EH (cell line): ENCODE measurements at places on chromosomes 7 and 10.

GRCh38 chr7:136853654-136854053, 14.8 kb upstream of the CHRM2 start:
- no peak for DNase-seq

DNA sequence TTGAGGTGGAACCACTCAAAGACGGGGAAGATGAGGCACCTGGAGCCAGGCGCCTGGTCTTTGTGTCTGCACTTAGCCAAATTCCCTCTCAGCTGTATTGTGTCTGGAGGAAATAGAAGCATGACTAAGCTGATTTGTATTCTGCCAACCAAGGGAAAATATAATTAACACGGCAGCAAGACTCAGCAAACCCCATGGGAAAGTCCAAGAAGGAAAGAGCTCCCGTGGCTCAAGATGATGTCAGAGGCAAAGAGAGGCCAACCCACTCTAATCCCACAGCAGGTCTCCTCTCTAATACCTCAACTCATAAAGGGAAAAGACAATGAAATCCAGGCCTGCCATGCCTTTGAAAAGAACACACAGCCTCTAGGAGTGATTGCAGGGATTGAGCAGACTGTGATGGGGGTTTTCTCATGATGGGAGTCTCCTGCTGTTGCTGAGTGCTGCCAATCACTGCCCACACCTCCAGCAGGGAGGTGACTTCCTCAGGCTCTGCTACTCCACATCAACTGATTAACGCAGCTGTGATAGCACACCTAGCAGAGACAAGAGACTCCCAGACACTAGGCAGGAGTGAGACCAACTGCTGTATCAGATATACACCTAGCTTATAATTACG, 255.5 kb upstream of the C7orf33 start:
- DNase-seq = no peak

DNA sequence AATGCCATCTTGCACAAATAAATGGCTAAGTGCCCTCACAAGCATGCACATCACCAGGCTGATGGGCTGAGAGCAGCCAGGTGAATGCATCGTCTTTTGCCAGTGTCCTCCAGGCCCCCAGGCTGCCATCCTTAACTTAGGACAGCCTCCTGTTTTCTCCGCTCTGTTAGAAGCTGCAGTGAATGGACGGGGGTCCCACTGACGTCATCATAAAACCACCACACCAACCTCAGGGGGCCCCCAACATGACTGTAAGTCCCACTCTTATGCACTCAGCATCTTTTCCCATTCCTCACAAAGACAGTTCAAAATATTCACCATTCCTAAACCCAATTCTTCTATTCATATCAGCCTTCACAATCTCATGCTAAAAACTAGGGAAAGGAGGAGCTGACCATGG, 34.4 kb downstream of the GLI3 start:
- DNase-seq = no peak

DNA sequence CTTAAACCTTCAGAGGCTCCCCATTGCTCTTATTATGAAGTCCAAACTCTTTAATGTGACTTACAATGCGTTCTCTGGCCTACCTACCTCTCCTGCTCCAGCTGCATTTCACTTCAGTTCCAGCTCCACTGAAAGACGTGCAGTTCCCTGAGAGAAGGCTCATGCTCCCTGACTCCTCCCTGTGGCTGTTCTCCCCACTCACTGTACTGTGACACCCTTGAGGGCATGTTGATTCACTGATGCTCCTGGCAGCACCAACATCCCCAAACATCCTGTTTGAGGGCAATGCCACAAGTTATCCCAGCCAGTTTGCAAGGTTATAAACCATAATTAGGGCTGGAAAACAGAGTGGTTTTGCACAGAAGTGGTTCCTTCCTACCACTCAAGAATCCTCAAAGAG, 111.2 kb downstream of the LSM5 start:
- DNase-seq = peak; percentile 6

DNA sequence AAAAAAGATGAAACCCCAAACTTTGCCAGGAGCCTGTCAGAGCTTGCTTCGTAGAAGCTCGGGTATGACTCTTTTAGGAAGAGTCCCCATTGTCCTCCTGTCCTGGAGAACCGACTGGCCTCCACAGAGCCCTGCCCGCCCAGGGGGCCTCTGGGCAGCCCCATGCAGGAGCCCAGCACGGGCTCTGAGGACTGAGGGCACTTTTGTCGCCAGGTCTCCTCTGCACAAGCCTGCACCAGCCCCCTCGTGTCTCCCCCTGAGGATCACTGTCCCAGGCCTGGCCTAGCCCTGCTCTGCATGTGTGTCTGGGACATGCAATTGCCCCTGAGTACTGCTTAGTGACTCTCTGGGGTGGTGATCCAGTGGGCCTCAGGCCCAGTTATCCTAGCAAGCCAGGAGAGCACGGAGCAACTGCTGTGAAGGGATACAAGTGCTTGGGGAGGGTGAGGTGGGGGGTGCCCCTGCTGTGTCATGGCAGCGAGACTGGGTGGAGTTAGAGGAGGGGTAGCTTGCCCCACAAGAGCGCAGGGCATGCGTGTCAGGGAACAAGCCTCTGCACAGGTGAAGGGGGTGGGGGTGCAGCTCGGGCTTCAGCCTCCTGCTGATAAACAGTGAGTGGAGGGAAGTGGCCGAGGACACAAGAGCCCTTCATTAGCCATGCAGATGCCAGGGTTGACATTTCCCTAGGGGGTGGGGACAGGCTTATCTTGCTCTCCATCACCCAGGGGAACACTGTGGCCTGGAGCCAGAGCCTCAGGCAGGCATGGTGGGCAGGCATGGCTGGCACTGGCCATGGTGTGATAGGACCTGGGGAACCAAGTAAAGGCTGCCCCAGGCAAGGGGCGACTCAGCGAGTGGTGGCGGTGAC, 143.4 kb downstream of the C10orf105 start:
- no peak for DNase-seq

DNA sequence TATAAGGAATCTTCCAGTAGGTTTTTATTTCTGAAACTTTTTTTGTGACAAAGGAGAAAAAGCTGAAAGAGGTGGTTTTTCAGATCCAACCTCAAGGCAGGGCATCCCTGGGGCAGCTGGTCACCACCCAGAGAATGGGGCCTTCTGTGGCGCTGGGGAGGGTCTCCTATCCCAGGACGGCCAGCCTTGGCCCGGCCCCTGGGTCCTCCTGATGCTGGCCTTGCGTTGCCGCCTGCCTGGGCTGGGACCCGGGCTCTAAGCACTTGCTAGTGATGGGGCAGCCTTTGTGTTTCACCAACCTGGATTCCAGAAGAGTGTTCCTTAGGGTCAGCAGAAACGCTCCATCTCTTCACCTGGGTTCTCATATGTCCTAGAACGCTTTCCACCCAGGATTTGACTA, 16.3 kb downstream of the SHH start:
- no peak for DNase-seq

- no peak for DNase-seq
Observed at GRCh38 chr7:4707217-4707741, 25.2 kb downstream of the FOXK1 start.

GRCh38 chr10:110407301-110408170, 90.2 kb upstream of the DUSP5 start:
- DNase-seq = peak; percentile 67

GRCh38 chr7:111535142-111535870, 27.0 kb downstream of the IMMP2L start:
- DNase-seq = no peak

GRCh38 chr7:69714886-69715576, 116.8 kb downstream of the AUTS2 start:
- no peak for DNase-seq

GRCh38 chr7:132141109-132141508, 435.2 kb downstream of the PLXNA4 start:
- DNase-seq = no peak

- no peak for DNase-seq
Observed at GRCh38 chr7:25384788-25385505, 156.7 kb upstream of the NPVF start.

DNA sequence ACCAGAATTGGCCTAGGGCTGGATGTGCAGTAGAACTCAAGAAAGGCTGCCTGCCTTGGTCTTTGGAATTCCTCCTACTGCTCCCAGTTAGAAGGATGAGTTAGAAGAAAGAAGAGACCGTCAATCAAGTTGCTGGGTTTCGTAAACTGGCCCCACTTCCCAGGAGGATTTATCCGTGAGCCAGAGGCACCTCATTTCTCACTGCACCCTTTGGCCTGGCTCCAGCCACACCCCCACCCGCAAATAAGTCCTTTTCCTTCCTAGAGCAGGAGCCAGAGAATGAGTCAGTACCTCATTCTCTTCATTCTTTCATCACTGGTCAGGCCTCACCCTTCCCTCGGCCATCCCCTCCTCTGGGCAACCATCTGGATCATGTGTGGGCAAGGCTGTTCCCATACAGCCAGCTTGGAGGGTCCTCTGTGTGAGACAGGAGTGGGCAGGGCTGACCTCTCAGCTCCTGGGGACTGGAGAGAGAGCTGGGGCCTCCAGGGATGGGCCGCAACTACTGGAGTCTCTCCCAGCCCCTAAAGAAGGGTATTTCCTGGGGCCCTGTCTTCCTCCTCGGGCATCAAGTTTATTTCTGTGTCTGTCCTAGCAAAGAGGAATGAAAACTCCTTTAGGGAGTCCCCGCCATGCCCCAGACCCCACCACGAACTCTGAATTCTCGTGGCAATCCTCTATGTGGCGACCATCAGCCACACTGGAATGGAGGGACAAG, 87.2 kb upstream of the DUSP5 start:
- peak; percentile 99 for DNase-seq

DNA sequence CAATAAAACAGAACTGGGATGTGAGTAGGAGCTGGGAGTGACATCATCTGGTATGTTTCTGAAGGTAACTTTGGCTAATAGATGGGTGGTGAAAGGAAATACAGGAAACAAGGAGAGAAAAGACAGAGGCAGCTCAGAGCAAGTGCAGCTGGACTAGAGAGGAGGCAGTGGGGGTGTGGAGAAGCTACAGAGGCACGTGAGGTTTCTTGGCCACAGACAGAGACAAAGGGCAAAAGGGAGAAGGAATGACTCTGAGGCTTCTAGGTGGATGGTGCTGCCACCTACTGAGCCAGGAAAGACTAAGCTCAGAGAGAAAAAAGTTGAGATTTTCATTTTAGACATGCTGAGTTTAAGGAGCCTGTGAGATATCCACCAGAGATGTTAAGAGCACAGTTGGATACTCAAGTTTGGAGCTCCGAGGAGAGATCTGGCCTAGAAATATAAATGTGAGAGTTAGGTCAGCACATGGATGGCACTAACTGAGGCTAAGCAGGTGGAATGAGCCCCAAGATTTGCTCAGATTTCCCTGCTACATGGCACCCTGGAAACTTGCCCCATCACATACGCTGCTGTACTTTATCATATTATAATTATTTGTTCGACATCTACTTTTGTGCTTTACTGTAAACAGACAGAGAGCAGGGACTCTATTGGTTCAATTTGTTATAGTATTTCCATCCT, 293.0 kb upstream of the IMMP2L start:
- peak; percentile 75 for DNase-seq

DNA sequence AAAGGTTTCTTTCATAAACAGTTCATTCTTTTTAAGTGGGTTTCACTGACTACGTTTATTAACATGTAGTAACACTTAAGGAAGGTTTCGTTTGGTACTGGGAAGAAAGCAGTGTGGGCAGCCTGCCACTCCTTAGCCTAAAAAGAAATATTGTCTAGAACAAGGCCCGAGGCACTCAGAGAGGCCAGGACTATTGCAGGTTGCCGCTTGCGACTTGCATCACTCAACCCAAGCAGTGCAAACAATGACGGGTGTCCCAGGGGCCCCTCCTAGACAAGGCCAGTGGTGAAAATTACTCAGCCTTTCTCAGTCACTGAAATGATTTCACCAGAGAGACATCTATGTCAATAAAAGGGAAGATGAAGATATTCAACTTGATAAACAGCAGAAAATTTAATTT, 243.9 kb downstream of the SNX13 start:
- DNase-seq = peak; percentile 89

DNA sequence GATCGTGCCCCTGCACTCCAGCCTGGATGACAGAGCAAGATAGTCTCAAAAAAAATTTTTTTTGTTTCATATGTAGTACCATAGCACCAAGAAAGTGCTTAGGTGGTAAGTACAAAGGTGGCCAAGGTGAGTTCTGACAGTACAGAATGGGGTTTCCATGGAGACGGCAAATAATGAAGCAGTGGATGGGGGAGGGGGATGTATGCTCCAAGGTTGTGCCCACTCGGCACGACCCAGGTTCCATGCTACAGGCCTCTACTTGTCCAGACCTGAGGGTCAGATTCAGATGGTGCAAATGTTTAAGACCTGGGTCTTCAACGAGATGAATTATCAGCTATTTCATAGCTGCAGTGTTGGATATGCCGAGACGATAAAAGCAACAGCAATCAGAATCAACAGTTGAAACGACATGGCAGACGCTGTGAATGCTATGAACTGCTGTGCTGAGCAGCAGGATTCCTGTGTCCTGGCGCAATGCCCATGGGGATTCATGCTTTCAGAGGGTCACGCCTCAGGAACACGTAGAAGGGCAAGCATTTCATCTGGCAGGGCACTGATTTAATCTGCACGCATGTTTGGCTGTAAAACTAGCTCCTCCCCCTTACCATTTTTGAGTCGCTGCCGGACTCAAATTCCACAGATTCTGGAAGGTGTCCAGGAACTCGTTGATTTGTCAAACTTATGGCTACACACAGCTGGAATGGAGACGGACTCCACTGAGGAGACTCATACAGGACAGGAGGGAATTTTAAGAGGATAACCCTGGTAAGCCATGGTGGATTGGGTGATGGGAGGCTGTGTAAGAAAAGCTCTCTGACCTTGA, 256.5 kb downstream of the FRMD4A start:
- DNase-seq = peak; percentile 100

- no peak for DNase-seq
Observed at GRCh38 chr7:2405601-2406345, 2.4 kb downstream of the CHST12 start.

GRCh38 chr7:108086546-108086945, 43.6 kb downstream of the LAMB4 start:
- DNase-seq = peak; percentile 67

GRCh38 chr10:89575031-89575430, 39.6 kb upstream of the SLC16A12 start:
- DNase-seq = peak; percentile 52

GRCh38 chr7:38052786-38053185, 125.3 kb upstream of the STARD3NL start:
- no peak for DNase-seq
